Activated CD8-positive, alpha-beta T cell treated with anti-CD3 and anti-CD28 coated beads for 36 hours (primary cell): ENCODE measurements at places on chromosomes 16 and 17. TPM values are rescaled to one million over a fixed set of nuclear protein-coding genes. Genes with fewer than 3 reads are reported as not detected.
A peak's percentile ranks its signal among the peaks of the same experiment; 100 is the strongest.

GRCh38 chr16:56363781-56364565 is 61.4 kb downstream of the AMFR start:
- peaks cover 10% of the 10 kb centered on the region for H3K36me3 ChIP-seq
- H3K27ac ChIP-seq: no peak overlapping the region
- no peaks in the 10 kb centered on the region for H3K27me3 ChIP-seq
- H3K4me1 ChIP-seq: peaks cover 8% of the 10 kb centered on the region
- no peak overlapping the region for H3K4me3 ChIP-seq

GRCh38 chr17:76570877-76571471 is 14.7 kb downstream of the ST6GALNAC2 start:
- no peaks in the 10 kb centered on the region for H3K27me3 ChIP-seq
- H3K4me3 ChIP-seq: no peak overlapping the region
- no peak for DNase-seq
- peaks cover 21% of the 10 kb centered on the region for H3K4me1 ChIP-seq
- H3K27ac ChIP-seq: no peak overlapping the region
- H3K36me3 ChIP-seq: peaks cover 19% of the 10 kb centered on the region

GRCh38 chr17:72984145-72984925 is 108.2 kb downstream of the SLC39A11 start:
- no peak overlapping the region for H3K27ac ChIP-seq
- no peaks in the 10 kb centered on the region for H3K36me3 ChIP-seq
- peaks cover 2% of the 10 kb centered on the region for H3K4me1 ChIP-seq
- H3K4me3 ChIP-seq: no peak overlapping the region

DNA sequence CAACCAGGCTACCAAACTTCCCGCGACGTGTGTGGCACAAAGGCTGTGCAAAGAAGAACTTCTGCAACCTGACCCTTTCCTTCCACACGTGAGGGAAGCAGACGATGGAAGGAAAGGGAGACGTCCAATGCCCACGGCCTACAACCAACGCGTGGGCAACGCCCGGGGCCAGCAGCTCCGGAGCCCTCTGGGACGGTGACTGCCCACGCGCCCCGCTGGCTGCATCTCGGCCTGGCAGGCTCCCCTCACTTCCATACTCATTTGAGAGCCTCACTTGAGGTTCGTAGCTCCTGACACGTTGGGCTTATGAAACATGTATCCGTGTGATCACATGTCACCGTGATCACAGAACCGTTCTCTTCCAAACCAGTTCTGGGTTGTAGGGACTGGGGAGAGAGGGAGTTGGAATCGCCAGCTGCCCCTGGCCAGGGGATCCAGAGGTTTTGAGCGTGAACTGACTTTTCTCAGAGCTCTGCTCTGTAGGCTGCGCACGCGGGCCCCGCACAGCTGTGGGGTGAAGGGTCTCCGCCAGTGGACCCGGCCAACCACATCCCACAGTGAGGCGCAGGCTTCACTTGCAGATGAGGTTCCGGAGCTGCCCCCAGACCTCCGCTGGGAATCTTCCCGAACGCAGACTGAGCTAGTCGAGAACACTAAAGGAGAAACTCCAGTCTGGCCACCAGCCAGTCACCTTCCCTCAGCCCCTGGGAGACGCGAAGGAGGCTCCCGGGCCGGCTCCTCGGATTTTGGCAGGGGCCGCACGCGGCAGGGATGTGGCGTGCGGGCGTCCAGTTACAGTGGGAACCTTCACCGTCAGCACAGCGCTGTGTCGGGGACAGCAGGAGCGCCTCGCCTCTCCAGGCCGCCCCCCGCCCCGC is 1.0 kb downstream of the LMF1 start:
- peaks cover 13% of the 10 kb centered on the region for H3K4me1 ChIP-seq
- peaks cover 16% of the 10 kb centered on the region for H3K36me3 ChIP-seq
- peak overlapping the region; percentile 61 for H3K27ac ChIP-seq
- DNase-seq: no peak
- H3K27me3 ChIP-seq: no peaks in the 10 kb centered on the region

- no peak overlapping the region for H3K4me3 ChIP-seq
- peaks cover 2% of the 10 kb centered on the region for H3K4me1 ChIP-seq
- H3K27ac ChIP-seq: no peak overlapping the region
- peaks cover 3% of the 10 kb centered on the region for H3K27me3 ChIP-seq
These were observed 55.1 kb downstream of the ATP2C2 start for GRCh38 chr16:84423416-84423837.

DNA sequence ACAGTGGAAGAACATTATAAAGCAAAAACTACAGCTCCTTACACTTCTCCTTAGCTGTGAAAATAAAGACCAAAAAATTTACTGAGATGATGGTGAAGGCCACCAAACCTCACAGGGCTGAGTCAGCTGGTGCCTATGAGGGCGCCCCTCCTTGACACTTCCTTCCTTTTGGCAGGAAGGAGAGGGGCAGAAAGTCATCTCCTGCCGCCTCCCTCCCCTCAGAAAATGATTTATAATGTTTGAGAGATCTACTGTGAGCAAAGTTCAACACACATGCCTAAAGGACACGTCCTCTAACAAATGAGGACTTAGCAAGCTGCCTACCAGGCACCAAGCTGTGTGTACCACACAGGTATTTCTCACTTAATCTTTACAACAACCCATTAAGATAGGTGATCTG is 245.7 kb downstream of the PRKCA start:
- H3K4me1 ChIP-seq: peaks cover 49% of the 10 kb centered on the region
- H3K27ac ChIP-seq: peak overlapping the region; percentile 23
- H3K36me3 ChIP-seq: peaks cover 27% of the 10 kb centered on the region
- H3K27me3 ChIP-seq: no peaks in the 10 kb centered on the region
- DNase-seq: peak; percentile 79

DNA sequence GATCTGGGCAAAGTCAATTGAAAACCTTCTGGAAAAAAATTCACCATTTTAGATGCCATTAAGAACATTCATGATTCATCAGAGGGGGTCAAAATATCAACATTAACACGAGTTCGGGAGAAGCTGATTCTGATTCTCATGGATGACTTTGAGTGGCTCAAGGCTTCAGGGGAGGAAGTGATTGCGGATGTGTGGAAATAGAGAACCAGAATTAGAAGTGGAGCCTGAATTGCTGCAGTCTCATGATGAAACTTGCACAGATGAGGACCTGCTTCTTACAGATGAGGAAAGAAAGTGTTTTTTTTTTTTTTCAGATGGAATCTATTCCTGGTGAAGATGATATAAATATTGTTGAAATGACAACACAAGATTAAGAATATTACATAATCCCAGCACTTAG is 12.9 kb downstream of the ITGAX start:
- H3K27ac ChIP-seq: no peak overlapping the region
- H3K36me3 ChIP-seq: no peaks in the 10 kb centered on the region
- no peak overlapping the region for H3K4me3 ChIP-seq
- no peaks in the 10 kb centered on the region for H3K27me3 ChIP-seq
- H3K4me1 ChIP-seq: peaks cover 14% of the 10 kb centered on the region

- DNase-seq: no peak
- no peaks in the 10 kb centered on the region for H3K36me3 ChIP-seq
- H3K4me1 ChIP-seq: peaks cover 6% of the 10 kb centered on the region
- H3K4me3 ChIP-seq: no peak overlapping the region
These were observed 11.7 kb upstream of the CD300H start for GRCh38 chr17:74578979-74579378.

GRCh38 chr17:67074781-67075180 is 30.4 kb downstream of the CACNG1 start:
- peaks cover 13% of the 10 kb centered on the region for H3K36me3 ChIP-seq
- H3K4me3 ChIP-seq: no peak overlapping the region
- no peak for DNase-seq
- no peaks in the 10 kb centered on the region for H3K27me3 ChIP-seq

- H3K36me3 ChIP-seq: no peaks in the 10 kb centered on the region
- no peak for DNase-seq
- H3K4me1 ChIP-seq: no peaks in the 10 kb centered on the region
- no peak overlapping the region for H3K4me3 ChIP-seq
These were observed 6.2 kb downstream of the FSCN2 start for GRCh38 chr17:81534157-81535006.

DNA sequence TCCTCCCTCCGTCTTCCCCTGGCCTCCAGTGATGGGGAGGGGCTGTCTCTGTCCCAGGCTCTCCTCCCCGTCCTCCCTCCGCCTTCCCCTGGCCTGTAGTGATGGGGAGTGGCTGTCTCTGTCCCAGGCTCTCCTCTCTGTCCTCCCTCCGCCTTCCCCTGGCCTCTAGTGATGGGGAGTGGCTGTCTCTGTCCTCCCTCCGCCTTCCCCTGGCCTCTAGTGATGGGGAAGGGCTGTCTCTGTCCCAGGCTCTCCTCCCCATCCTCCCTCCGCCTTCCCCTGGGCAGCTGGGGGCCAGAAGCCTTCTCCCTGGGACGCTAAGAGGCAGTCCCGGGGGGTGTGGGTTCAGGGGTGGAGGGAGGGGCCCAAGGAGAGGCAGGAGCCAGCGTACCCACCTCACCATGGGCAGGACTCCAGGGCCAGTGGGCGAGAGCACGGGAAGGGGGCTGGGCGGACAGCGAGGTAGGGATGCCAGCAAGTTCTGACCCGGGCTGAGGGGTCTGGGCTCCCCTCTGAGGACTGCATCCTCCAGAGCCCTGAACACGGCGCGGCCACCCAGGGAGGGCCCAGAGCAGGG is 14.8 kb downstream of the UTS2R start:
- H3K27ac ChIP-seq: no peak overlapping the region
- peaks cover 6% of the 10 kb centered on the region for H3K27me3 ChIP-seq
- H3K4me3 ChIP-seq: no peak overlapping the region
- H3K36me3 ChIP-seq: no peaks in the 10 kb centered on the region

GRCh38 chr17:2090804-2091534 is 36.1 kb downstream of the HIC1 start:
- peaks cover 58% of the 10 kb centered on the region for H3K4me1 ChIP-seq
- DNase-seq: no peak
- H3K4me3 ChIP-seq: peak overlapping the region; percentile 77
- no peaks in the 10 kb centered on the region for H3K27me3 ChIP-seq

GRCh38 chr16:1983544-1984346 is at the start of gene GFER:
Gene GFER (plus strand): TSS chr16:1984193. CDS start chr16:1984219, 26 bp downstream.
- peak within 1 kb of the TSS; percentile 89 for H3K4me3 ChIP-seq
- DNase-seq: peak; percentile 82
- H3K36me3 ChIP-seq: peaks cover 18% of the 10 kb centered on the region
- peaks cover 36% of the 10 kb centered on the region for H3K27me3 ChIP-seq

- H3K4me3 ChIP-seq: no peak overlapping the region
- H3K27me3 ChIP-seq: peaks cover 3% of the 10 kb centered on the region
- peaks cover 6% of the 10 kb centered on the region for H3K4me1 ChIP-seq
- no peaks in the 10 kb centered on the region for H3K36me3 ChIP-seq
- no peak overlapping the region for H3K27ac ChIP-seq
- DNase-seq: peak; percentile 32
These were observed 47.5 kb downstream of the SLC6A2 start for GRCh38 chr16:55703003-55704001.

GRCh38 chr16:85878875-85879274 is 20.1 kb upstream of the IRF8 start:
- DNase-seq: no peak
- H3K27ac ChIP-seq: no peak overlapping the region
- no peak overlapping the region for H3K4me3 ChIP-seq
- no peaks in the 10 kb centered on the region for H3K36me3 ChIP-seq

GRCh38 chr17:41891135-41892020 is 26.2 kb upstream of the KLHL11 start:
- H3K4me1 ChIP-seq: no peaks in the 10 kb centered on the region
- H3K27me3 ChIP-seq: no peaks in the 10 kb centered on the region
- no peak overlapping the region for H3K27ac ChIP-seq
- no peak overlapping the region for H3K4me3 ChIP-seq

DNA sequence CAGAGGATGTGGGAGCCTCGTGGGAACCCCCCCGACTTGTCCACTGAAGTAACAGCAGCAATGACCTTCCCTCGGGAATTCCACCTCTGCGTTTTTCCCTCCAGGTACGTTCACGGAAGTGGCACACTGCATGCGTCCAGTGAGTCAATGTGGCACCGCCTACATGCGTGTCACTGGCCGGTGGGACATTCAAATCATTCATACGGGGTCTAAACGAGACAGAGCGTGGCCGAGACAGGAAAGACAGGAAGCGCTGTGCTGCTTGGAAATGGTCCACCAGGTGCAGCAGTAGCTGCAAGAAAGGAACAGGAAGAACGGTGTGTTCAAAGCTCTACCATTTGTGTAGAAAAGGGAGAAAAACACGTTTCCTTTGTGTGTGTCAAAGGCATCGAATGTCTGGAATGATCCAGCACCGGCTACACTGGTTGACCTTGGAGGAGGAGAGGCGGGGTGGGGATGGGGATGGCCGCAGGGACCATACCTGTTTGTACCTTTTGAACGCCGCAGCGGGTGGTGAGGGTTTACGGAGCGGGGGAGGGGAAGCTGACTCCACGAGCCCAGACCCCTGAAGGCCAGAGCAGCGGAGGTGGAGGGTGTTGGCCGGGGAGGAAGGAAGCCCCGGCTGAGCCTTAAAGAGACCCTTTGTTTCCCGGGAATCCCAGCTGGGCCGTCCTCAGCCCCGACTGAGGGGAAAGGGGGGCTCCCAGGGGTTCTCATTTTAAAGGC is 1.7 kb upstream of the PGAP6 start:
- H3K27ac ChIP-seq: peak overlapping the region; percentile 65
- H3K4me3 ChIP-seq: peak overlapping the region; percentile 75
- H3K27me3 ChIP-seq: no peaks in the 10 kb centered on the region
- no peaks in the 10 kb centered on the region for H3K36me3 ChIP-seq
- H3K4me1 ChIP-seq: peaks cover 28% of the 10 kb centered on the region

GRCh38 chr17:75516619-75517296 is 430 bp downstream of the TSEN54 start:
- H3K4me1 ChIP-seq: peaks cover 28% of the 10 kb centered on the region
- H3K27me3 ChIP-seq: no peaks in the 10 kb centered on the region
- peak overlapping the region; percentile 78 for H3K27ac ChIP-seq
- H3K4me3 ChIP-seq: peak overlapping the region; percentile 90
- peak; percentile 45 for DNase-seq

GRCh38 chr17:45821147-45821546 is 23.5 kb upstream of the SPPL2C start:
- no peak overlapping the region for H3K4me3 ChIP-seq
- no peaks in the 10 kb centered on the region for H3K4me1 ChIP-seq
- no peaks in the 10 kb centered on the region for H3K27me3 ChIP-seq
- no peaks in the 10 kb centered on the region for H3K36me3 ChIP-seq
- DNase-seq: no peak

GRCh38 chr17:37148156-37148555 is 199.4 kb downstream of the AATF start:
- DNase-seq: no peak
- H3K27ac ChIP-seq: no peak overlapping the region
- H3K4me1 ChIP-seq: peaks cover 7% of the 10 kb centered on the region
- no peak overlapping the region for H3K4me3 ChIP-seq

- H3K36me3 ChIP-seq: peaks cover 40% of the 10 kb centered on the region
- no peaks in the 10 kb centered on the region for H3K27me3 ChIP-seq
- peak; percentile 82 for DNase-seq
- H3K4me1 ChIP-seq: peaks cover 26% of the 10 kb centered on the region
These were observed 651 bp upstream of the EIF1 start for GRCh38 chr17:41687828-41688640.

- no peak for DNase-seq
- H3K36me3 ChIP-seq: peaks cover 11% of the 10 kb centered on the region
- H3K4me1 ChIP-seq: peaks cover 47% of the 10 kb centered on the region
- no peak overlapping the region for H3K27ac ChIP-seq
- no peak overlapping the region for H3K4me3 ChIP-seq
These were observed 143.7 kb downstream of the PRKCB start for GRCh38 chr16:23979441-23979840.

Gene CNTROB
- total RNA-seq: 54.1 TPM

Gene FA2H
- total RNA-seq: not detected

Gene TMEM235
- total RNA-seq: not detected

Gene SOCS1
- 75.8 TPM for total RNA-seq

Gene PRAC2
- total RNA-seq: not detected

Gene XAF1
- 15.2 TPM for total RNA-seq

Gene MYL11
- total RNA-seq: 0.87 TPM

Gene ZFP3
- total RNA-seq: 1.9 TPM

Gene MEFV
- not detected for total RNA-seq

Gene ADAMTS18
- not detected for total RNA-seq

Gene CA7
- not detected for total RNA-seq
